ENCODE measurements at places on chromosomes 4 and X. TPM values are rescaled to one million over a fixed set of nuclear protein-coding genes. Genes with fewer than 3 reads are reported as not detected.

ZFP92 gene
- total RNA-seq, result 1.9 TPM

KLHL4 gene
- 36.3 TPM for total RNA-seq

ITIH6 gene
- not detected for total RNA-seq

FAT4 gene
- total RNA-seq, result 162 TPM

CXCL1 gene
- not detected for total RNA-seq

RAB9B gene
- 42.9 TPM for total RNA-seq

IL21 gene
- not detected for total RNA-seq

VCX gene
- total RNA-seq, result not detected

ARX gene
- total RNA-seq, result 14.4 TPM

VAMP7 gene
- total RNA-seq, result 22.8 TPM

TNMD gene
- not detected for total RNA-seq

LGI2 gene
- total RNA-seq, result 3.1 TPM

GPR143 gene
- 1.3 TPM for total RNA-seq

HDAC8 gene
- total RNA-seq, result 86.7 TPM

ASMT gene
- not detected for total RNA-seq

SPANXC gene
- not detected for total RNA-seq

ITM2A gene
- 39.1 TPM for total RNA-seq

BEX1 gene
- total RNA-seq, result 136 TPM

PSAPL1 gene
- total RNA-seq, result not detected

TMEM255A gene
- 2.2 TPM for total RNA-seq

SSX4 gene
- total RNA-seq, result not detected

SEPSECS gene
- 16.3 TPM for total RNA-seq

TAF7L gene
- total RNA-seq, result 0.31 TPM

FAM9B gene
- not detected for total RNA-seq

UCP1 gene
- not detected for total RNA-seq

UNC5C gene
- total RNA-seq, result 25.7 TPM

SLC10A4 gene
- total RNA-seq, result 5.6 TPM

CNGA1 gene
- total RNA-seq, result not detected

MFAP3L gene
- 11.3 TPM for total RNA-seq

ATOH1 gene
- total RNA-seq, result not detected

All from parietal lobe (tissue), 2 donors.